ENCODE measurements at places on chromosomes 2 and 18.

DNA sequence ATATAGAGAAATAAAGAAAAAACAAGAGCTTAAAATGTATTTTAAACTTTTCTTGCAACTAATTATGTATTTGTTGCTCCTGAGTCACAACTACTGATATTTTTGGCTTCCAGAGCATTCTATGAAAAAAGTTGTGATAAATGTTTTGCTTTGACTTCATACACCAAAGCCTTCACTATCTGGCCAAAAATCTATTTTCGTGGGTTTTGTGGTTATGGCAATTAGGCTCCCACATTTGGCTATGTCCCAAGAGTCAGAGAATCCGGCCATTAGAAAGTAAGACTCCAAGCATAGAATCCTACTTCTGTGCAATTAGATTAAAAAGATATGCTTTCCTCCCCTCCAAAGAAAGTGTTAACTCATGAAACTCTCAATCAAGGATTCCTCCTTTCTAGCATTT is 1456.1 kb upstream of the ACVR2A start:
- DNase-seq, result peak; percentile 50

DNA sequence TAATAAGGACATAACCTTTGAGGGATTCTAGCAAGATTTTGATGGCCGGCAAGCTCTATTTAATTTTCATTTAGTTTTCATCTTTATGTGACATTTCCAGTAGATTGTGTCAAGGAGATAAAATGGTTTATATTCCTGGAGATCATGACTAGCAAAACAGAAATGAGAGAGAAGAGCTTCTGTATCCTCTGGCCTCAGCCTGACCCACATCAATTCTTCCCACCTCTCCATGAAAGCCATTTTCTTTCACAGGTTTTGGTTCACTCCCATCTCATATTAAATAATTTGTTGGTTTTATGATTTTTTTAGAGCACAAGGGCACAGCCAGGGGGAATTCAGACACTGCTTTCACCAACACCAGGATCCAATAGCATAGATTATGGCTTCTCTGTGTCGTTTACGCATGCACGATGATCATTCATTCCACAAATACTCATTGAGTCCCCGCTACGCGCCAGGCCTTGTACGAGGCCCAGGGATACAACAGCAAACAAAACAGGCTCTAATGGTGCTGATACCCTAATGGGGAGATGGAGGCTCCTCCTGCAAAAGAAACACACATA is 85.9 kb downstream of the SH3BP4 start:
- DNase-seq, result no peak

- peak; percentile 68 for DNase-seq
These were observed 180.4 kb downstream of the NEDD4L start for GRCh38 chr18:58224425-58224750.

- DNase-seq, result peak; percentile 66
These were observed 83.9 kb upstream of the PKDCC start for GRCh38 chr2:41963661-41964525.

DNA sequence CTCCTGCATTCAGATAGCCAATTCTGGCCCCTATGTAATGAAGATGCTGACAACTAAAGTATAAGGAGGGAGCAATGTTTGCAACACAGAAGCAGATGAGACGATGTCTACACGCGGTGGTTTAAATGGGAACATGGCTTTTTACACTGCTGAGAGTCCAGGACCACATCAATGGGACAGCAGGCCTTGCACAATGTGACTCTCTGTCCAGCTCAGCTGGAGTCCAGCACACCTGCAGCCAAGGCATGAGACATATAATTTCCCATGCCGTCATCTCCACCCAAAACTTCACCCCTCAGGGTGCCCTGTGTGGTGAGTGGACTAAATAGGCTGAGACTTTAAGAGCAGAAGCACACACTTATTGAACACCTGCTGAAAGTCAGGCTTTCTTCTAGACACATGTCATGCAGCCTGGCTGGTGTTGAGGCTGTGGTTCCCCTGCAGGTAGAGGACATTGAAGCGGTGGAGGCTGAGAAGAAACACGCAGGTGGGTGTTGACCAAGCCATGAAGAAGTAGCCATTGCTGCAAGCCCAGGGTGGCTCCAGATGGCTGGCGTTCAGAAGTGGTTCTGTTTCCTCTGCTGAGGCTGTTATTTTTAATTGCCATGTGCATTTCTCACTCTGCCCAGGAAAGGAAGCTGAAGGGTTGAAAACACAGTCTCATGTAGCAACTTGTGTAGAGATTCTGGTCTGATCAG is 345.6 kb downstream of the MYCN start:
- no peak for DNase-seq

DNA sequence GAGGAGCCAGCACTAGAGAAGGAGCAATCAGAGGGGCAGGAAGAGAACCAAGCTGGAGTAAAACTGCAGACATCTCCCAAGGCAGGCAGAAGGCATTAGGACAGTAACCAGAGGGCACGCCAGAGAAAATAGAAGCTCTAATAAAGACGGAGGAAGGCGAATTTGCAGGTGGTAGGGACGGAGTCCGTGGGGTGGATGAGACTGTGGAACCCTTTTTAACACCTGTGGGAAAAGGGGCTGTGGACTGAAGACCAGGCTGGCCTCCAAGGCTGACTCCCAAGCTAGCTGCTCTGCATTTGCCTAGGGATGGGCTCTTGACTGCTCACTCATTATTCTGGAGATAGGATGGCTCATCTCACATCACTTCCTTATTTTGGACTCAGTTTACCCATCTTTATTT is 49.5 kb downstream of the SLC4A1AP start:
- no peak for DNase-seq

- peak; percentile 50 for DNase-seq
These were observed 143.1 kb downstream of the KCTD1 start for GRCh38 chr18:26405190-26405801.

- no peak for DNase-seq
These were observed 450.4 kb downstream of the TGIF1 start for GRCh38 chr18:3900327-3900726.

DNA sequence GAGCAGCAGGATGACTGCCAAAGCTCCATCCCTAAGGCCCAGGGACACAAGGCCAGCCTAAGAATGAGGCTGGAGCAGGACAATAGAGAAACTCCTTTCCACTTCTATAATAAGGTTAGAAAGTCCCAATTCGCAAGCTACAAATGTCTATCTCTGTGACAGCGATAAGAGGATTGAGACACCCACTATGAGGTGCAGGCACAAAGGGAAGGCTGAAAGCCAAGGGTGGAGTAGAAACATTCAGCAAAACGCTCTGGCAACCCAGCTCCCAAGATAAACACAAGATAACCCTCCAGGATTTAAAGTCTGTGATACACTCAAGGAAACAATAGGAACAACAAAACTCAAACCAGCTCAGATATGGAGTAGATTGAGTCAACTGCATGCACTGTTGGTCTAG is 418.0 kb upstream of the UBE2E3 start:
- DNase-seq, result peak; percentile 23

- no peak for DNase-seq
These were observed 110.7 kb upstream of the TANK start for GRCh38 chr2:161049559-161049958.

- DNase-seq, result peak; percentile 28
These were observed 291.5 kb downstream of the SP3 start for GRCh38 chr2:173673640-173674039.

DNA sequence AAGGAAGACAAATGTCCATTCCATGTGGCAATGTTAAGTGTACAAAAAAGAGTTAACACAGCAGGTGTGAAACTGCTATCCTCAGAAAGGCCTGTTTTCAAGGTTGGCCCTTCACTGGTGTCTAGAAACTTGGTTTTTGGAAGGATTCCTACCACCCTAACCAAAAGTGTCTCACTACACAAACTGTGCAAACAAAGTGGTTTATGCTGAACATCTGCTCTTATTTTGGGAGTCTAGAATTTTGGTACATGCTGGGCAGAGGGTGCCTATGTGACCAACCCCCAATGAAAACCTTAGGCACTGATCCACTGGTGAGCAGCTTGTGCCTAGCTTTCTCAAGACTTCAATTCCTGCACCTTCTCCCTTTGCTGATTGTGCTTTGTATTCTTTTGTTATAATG is 14.3 kb downstream of the GFPT1 start:
- DNase-seq, result no peak

GRCh38 chr2:153059338-153060052 is 341.1 kb downstream of the ARL6IP6 start:
- DNase-seq, result peak; percentile 71

DNA sequence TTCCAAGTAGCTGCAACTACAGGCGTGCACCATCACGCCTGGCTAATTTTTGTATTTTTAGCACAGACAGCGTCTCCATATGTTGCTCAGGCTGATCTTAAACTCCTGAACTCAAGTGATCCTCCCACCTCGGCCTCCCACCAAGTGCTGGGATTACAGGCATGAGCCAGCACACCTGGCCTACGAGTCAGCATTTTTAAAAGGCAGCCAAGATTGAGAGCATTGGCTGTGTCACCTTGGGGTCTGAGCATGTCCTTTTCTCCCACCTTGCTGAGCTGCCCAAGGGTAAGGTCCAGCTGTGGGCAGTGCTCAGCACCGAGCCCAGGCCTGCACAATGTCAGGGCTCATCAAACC is 142.8 kb upstream of the LMAN1 start:
- peak; percentile 49 for DNase-seq

GRCh38 chr2:145887915-145888314 is 1368.0 kb upstream of the ZEB2 start:
- DNase-seq, result no peak

DNA sequence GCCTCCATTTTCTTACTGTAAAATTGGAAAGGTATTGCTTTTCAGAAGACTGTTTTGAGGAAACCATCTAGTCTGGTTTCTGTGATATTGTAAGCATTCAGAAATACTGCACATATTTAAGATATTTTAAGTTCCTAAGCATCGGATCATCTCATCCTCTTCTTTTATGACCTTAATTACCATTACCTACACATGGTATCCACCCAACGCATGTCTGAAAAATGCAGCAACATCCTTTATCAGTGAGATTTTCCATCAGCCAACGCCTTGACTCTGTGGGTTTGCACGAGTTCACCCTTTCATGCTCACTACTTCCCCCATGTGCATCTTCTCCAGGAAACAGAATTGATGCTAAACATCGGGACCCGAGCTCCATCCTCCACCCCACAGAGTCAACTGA is 84.3 kb downstream of the COL4A4 start:
- DNase-seq, result peak; percentile 33

DNA sequence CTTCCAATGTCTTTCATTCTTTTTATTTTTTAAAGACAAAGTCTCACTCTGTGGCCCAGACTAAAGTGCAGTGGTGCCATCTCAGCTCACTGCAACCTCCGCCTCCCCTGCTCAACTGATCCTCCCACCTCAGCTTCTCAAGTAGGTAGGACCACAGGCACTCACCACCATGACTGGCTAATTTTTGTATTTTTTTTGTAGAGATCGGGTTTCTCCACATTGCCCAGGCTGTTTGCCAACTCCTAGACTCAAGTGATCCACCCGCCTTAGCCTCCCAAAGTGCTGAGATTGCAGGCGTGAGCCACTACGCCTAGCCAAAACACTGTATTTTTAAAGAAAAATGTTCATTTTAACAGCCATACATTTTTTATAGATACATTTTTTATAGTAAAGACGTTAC is 12.7 kb downstream of the GCKR start:
- DNase-seq, result peak; percentile 70

DNA sequence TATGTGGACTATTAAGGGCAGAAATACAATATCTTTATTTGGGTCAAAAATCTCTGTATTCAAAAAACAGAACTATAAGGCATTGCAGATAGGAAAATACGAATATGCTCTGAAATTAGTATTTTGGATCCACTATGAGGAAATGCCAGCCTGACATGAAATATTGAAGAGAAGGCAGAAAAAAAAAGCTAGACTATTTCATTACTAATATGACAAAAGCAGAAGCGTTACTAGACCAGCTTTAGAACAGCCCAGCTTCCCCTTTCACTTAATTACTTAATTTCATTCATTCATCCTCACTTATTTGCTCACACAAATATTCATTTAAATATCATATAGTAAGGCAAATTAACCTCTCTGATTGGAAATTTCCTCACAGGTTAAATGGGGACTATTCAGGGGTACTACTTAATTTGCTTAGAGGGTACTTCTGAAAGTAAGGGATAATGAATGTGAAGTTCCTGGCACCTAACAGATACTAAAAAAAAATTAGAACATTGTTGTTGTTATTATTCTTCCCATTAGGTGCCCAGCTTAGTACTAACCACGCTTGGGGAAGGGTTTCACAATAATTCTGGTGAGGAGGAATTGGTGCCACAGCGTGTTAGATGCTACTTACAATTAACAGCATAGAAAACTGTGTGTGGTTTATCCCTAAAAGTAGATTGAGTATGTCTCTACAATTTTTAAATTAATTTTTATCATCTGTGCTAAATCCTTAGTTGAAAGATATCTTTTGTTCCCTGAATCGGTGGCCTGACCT is 71.1 kb upstream of the CTLA4 start:
- DNase-seq, result no peak

GRCh38 chr2:8457092-8457481 is 224.8 kb upstream of the ID2 start:
- no peak for DNase-seq

GRCh38 chr2:177053038-177053437 is 159.6 kb upstream of the HNRNPA3 start:
- DNase-seq, result no peak

- DNase-seq, result no peak
These were observed 182.6 kb downstream of the ANKRD30B start for GRCh38 chr18:14930576-14930975.

DNA sequence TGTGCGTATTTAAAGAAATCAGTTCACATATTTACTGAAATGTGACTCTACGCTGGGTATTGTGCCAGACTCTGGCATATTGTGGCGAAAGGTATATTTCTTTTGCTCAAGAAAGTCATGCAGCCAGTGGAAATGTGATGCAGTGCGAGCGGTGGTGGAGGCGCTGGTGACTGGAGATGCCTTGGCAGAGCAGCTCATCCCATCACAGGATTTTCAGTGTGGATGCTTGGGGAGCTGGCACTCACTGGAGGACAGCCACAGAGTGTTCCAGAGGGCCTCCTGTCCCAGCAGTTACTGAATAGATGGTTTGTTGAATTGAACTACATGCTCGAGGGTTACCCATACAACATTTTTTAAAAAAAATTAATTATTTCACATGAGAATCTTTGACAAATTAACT is 117.6 kb downstream of the ZNF407 start:
- no peak for DNase-seq

DNA sequence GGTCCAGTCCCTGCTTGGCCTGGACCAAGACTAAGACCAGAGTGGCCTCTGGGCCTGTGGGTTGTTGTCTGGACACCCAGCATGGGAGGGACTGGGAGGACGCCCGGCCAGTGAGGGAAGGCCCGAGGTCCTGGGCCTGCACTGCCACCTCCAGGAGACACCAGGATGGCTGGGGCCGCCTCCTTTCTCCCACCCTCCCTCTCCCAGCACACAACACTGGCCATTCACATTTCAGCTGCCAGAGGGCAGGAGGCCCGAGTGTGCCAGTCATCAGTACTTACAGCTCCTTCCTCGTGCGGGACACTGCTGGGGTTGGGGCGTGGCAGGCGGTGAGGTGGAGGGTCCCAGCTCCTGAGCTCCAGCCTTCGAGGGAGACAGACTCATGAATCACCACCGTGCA is 133.5 kb downstream of the ASB1 start:
- no peak for DNase-seq

Measured in fibroblast of lung (primary cell).